ENCODE measurements at places on chromosomes 12 and 14.

GRCh38 chr14:36583242-36583892, 953 bp upstream of the NKX2-8 start:
- no peak for DNase-seq

- no peak for DNase-seq
These were observed 119.2 kb upstream of the SCAF11 start for GRCh38 chr12:46109343-46110222.

DNA sequence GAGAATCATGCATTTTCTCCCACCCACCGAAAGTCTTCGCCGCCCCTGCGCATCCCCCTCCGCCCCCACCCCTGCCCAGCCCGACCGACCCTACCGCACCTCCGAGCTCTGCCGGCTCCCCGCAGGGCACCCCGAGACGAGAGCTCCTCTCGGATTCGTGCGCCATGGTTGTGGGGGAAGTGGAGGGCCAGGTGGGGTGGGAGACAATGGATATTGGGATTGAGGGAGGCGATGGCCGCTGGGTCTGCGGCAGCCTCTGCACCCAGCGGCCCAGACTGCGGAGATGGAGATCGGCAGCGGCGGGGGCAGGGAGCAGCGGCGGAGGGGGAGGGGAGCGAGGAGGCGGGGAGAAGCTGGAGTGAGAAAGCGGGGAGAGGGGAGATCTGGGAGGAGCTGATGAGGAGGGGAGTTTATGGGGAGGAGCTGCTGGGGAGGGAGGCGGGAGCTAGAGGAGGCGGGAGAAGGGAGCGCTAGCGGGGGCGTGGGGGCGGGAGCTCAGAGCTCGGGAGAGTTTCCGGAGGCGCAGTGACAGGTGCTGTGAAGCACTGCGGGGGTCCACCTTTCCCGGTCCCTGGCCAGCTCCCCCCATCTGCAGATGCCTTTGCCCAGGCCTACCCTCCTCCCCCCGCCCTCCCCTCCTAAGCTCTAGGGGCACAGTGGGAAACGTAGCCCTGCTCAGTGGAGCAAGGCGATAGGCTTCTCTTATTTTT, at the start of gene SALL2:
Gene SALL2 (minus strand): TSS at position 385 of the 710 bp plus-strand sequence. CDS start 219 bp downstream, at position 166.
- peak; percentile 96 for DNase-seq

DNA sequence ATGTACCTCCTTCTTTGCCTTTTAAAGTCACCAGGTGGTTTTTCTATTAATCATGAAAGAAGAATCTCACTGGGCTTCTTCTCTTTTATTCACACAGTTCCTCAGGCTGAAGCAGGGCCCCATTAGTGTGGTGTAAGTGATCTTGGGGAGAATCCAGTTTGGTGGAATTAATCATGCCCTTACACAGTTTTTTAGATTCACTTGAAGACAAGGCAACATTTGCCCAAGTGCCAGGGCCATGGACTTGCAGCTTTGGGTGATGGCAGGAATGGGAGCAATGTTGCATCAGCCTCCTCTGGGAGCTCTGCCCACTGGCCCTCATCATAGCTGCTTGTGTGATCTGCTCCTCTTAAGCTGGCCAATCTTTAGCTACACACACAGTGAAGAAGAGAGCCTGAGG, 33.8 kb downstream of the KCNK10 start:
- no peak for DNase-seq
